ENCODE measurements at places on chromosomes 5 and 9.

- DNase-seq: no peak
Measured at GRCh38 chr9:95100071-95100627, 217.4 kb downstream of the FANCC start.

DNA sequence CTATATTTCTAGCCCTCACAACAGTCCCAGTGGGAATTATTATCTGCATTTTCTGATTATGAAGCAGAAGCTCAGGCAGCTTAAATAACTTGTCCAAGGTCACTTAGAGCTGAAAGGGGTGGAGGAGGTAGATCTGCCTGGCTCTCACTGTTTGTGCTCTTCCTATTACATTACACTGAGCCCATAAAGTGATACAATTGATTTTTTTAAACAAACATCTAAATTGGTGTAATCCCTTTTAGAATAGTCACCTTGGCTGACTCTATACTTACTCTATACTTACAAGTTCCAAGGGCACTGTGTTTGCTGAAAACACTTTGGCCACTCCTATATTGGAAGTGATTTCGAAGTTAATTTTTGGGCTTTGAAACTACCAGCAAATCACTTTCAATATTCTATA lies 144.7 kb downstream of the APBA1 start:
- no peak for DNase-seq

GRCh38 chr5:112192866-112193265 lies 226.2 kb downstream of the EPB41L4A start:
- DNase-seq: no peak

GRCh38 chr9:3896576-3896975 lies 370.8 kb upstream of the RFX3 start:
- DNase-seq: no peak

- DNase-seq: no peak
Measured at GRCh38 chr5:114636271-114636670, 274.4 kb downstream of the KCNN2 start.

DNA sequence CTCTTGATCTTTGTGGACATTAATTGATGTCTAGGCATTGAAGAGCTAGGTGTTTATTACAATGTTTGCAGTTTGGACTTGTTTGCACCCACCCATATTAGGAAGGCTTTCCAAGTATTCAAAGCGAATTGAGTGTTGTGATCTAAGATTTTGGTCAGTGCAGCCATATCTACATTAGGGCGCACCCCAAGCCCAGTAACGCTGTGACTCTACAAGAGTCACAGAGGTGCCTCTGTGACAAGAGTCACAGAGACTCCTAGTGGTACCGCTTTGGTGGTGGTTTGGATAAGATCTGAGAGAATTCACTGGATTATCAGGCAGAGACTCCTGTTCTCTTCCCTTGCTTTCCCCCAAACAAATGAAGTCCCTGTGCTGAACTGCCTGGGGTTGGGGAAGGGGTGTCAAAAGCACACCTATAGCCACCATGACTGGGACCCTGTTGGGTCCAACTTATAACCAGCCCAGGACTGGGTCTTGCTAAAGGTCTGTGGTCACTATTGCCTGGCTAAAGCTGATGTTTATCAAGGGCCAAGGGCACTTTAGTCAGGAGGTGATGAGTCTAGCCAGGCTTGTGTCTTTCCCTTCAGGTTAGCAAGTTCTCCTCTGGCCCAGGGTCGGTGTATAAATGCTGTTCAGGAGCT lies 114.1 kb upstream of the RIOK2 start:
- DNase-seq: no peak

- DNase-seq: no peak
Measured at GRCh38 chr5:33339413-33339812, 101.4 kb upstream of the TARS1 start.

DNA sequence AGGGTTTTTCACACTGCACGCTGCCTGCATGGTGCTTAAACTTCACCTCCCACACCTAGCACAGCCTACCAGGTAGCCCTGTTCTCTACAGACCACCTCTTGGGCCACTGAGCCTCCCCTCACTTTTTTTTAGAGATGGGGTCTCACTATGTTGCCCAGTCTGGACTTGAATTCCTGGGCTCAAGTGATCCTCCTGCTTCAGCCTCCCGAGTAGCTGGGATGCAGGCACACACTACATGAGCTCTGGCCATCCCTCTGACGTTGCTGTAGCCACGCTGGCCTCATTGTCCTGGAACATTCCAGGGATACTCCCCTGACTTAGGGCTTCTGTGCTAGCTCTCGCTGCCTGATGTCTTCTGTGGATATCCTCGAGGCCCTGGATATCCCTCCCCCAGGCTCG lies 7.2 kb upstream of the CACFD1 start:
- DNase-seq: no peak

- DNase-seq: no peak
Measured at GRCh38 chr9:96073531-96074480, 198.3 kb downstream of the ERCC6L2 start.

DNA sequence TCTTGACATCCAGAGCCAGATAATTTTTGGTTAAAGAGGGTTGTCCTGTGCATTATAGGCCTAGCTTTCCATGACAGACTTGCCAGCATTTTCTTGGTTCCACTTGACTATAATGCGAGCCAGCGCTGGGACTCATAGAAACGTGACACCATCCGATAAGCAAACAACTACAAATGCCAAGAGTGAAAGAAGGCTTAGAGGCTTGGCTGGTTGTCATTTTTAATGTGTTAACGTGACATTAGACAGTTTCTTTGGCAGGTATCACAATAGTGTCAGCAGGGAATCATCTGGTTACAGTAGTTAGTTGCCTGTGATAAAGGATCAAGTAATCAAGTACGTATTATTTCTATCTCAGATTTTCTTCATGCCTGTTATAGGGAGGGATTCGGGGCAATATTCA lies 20.0 kb upstream of the LIFR start:
- no peak for DNase-seq

- no peak for DNase-seq
Measured at GRCh38 chr9:133477992-133478850, 678 bp downstream of the SLC2A6 start.

DNA sequence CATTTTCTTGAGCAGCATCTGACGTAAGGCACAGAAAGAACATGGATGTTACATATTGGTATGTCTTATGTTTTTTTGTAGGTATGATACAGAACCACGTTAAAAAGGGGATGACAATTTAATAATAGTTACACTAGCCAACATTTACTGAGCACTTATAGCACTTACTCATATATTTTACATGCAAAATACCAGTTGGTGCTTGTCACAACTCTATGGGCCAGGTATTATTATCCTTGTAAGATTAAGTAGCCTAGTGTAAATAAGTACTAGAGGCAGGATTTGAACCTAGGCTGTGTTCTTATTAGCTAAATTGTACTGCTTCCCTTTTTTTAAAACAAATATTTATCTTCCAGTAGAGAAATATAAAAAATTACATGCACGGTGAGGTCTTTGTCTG lies 83.5 kb downstream of the RANBP17 start:
- no peak for DNase-seq

DNA sequence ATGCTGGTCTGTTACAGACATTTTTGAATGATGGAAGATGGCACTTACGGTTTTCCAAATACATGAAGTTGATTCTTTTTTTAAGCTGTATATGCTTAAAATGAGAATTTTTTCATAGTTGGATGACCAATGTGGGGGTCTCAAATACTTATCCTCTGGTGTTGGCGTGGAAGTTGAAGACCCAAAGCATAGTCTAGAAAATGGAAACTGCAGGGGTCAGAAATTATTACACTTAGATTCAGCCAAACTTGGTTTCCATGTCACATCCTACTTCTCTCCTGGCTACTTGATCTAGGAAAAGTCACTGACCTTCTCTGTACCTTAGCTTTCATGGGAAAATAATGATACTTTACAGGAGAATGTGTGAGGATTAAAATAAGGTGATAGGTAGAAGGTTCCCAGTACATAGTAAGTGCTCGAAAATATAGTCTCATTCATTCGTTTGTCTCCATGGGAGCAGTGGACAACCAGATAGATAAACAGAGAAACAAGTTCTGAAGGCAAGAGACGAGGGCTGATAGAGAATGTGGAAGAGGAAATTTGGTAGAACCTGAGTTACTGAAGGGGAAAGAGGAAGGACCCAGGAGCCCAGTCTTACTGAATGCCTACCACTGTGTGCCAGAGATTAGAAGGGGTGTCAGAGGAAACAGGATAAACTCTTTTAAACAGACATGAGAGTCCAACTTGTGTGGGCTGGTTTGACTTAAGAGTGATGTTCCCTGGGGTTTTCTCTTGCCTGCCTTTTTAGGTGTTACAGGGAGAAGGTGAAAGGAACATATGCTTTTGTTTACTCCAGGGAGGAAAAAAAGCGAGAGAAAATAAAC lies 560.3 kb upstream of the KLF4 start:
- DNase-seq: no peak

GRCh38 chr5:150141544-150142184 lies 14.0 kb downstream of the PDGFRB start:
- no peak for DNase-seq

- DNase-seq: no peak
Measured at GRCh38 chr9:115877852-115878438, 275.6 kb upstream of the PAPPA start.

DNA sequence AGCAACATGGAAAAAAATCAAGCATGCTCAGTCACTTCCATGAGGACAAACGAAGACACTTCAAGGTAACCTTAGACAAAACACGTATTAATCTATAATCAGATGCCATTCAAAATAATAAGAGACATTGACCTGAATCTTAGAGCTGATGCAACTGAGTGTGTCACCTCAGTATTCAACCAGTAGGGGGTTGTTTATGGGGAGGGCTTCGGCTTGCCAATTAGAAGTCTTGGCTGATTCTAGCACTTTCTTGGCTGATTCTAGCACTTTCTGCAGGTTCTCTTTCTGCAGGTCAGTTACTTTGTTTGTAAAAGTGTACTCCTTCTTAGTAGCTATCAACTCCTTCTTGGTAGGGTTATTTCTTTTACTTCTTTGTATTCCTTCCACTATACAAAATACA lies 317.6 kb downstream of the ENC1 start:
- no peak for DNase-seq

DNA sequence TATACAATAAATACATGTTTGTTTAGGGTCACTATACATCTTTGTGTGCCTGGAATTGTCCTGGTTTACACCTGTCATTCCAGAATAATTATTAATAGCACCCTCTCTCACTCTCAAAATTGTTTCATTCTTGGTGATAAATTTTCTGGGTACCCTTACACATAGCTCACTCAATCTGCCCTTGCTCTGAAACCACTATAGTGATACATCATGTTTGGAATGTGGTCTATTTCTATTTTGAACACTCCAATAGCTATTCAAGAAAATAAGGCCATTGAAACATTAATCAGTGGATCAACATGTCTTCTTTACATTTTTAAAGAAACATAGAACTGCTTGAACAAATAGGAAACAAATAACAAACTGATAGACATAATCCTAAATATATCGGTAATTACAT lies 158.7 kb downstream of the ARRDC3 start:
- DNase-seq: no peak

DNA sequence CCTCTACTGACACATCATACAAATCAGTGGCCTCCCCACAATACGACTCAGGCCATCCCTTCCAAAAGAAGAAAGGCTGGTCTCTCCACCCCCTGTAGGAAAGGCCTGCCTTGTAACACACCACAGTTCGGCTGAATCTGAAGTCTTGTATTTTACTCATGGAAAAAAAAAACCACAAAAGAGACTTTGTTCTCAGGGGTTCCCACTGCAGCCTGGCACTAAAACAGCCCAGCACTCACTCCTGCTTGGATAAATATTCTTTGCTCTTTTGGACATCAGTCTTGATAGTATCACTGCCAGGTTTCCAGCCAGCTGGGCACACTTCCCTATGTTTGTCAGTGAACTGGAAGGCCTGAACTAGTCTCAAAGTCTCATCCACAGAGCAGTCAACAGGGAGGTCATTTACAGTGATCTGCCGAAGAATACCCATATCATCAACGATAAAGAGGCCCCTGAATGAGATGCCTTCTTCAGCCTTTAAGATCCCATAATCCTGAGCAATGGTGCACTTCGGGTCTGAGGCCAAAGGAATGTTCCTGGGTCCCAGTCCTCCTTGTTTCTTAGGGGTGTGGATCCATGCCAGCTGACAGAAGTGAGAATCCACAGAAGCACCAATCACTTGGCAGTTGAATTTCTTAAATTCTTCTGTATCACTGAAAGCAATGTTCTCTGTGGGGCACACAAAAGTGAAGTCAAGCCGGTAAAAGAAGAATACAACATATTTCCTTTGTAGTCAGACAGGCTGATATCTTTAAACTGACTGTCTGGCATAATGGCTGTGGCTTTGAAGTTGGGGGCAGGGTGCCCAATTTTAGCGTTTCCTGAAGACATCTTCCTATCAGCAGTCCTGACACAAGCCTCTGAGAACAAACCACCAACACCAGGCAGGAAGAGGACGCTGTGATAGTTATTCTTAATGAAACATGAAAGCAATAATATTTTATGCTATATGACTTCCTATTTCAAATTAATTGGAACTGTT lies 198.1 kb downstream of the LURAP1L start:
- DNase-seq: no peak

DNA sequence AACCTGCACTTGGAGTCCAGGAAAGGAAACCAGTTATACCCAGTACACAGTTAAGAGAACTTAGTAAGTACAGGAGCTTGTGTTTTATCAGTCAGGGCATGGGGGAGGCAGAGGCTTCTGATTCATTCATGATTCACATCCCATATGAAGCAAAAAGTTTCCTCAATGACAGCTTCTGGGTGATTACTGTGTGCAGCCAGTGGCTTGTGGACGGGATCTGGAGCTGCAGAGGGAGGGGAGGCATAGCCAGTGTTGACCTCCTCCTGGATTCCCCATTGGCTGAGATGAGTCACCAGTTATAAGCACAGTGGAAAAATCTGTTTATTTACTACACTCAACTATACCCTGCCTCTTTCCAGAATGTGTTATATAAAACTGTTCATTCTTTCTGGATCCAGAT lies 17.7 kb downstream of the IL31RA start:
- no peak for DNase-seq

- no peak for DNase-seq
Measured at GRCh38 chr9:71854811-71855210, 56.2 kb downstream of the ABHD17B start.

DNA sequence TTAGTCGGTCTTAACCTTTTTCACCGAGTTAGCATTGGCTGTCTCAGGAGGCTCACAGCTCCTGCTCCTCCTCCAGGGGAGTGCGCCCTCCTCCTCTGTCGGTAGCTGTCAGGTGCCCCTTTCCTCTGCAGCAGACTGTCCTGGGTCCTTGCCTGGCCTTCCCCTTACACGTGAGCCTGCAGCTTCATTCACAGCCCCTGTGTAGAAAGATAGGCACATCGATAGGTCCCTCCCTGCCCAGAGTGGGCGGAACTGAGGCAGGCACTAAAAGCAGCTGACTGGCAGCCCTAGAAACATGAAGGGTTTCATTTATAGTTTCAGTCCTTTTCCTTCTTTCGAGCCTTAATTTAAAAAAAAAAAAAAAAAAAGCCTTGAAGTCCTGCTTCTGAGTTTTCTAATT lies 17.2 kb downstream of the TENT4A start:
- no peak for DNase-seq

GRCh38 chr9:14662060-14662453 lies 31.2 kb downstream of the ZDHHC21 start:
- DNase-seq: no peak

DNA sequence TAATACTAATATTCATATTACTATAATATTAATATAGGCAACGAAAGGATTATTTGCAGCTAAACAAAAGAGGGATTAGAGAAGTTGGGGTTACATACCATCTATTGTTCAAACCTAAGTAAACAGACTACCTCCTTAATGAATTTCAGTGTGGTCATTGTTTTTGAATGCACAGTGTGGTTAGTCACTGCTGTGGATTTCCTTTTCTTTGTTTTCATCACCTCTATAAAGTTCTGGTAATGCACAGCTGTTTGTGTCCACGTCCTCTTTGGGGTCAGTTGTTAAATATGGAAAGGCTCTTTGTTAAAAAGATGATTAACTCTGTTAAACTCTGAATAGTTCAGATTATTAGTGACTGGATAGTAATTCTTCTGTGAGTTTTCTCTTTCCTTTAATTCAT lies 233.6 kb downstream of the MAST4 start:
- DNase-seq: no peak

All from left renal pelvis (tissue), 4 donors.